Transverse colon (tissue), 4 donors: ENCODE measurements at places on chromosomes 5 and 9. TPM values are rescaled to one million over a fixed set of nuclear protein-coding genes. Genes with fewer than 3 reads are reported as not detected.

The C9orf152 gene
- 13.7 TPM for total RNA-seq

The NCBP1 gene
- 40.4 TPM for total RNA-seq

The FREM1 gene
- total RNA-seq: 2.2 TPM

The SEMA5A gene
- total RNA-seq: 15.0 TPM

The CARTPT gene
- total RNA-seq: not detected

The C9 gene
- total RNA-seq: not detected

The PRRX2 gene
- total RNA-seq: 0.41 TPM

The CEMIP2 gene
- total RNA-seq: 352 TPM

The GRIN3A gene
- total RNA-seq: not detected

The SLC9A3 gene
- 4.8 TPM for total RNA-seq

The NUTM2G gene
- not detected for total RNA-seq

The GRM6 gene
- not detected for total RNA-seq

DNA sequence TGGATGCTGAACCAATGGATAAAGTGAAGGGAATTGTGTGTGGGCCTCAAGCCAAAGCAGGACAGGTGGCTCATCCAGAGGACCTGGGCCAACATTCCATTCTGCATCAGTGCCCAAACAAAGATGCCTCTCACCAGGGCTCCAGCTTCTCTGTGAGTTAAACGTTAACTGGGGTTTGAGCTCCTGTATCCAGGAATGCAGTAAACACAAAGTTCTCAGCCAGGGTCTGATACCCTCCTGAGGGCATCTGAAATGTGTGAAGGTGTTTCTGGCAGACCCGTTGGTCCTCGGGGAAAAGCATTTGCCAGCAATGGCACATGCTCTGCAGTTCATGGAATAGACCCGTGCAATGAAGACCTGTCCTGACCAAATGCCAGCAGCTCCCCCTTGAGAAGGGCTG, 33.9 kb upstream of the AOPEP start:
- DNase-seq: no peak

DNA sequence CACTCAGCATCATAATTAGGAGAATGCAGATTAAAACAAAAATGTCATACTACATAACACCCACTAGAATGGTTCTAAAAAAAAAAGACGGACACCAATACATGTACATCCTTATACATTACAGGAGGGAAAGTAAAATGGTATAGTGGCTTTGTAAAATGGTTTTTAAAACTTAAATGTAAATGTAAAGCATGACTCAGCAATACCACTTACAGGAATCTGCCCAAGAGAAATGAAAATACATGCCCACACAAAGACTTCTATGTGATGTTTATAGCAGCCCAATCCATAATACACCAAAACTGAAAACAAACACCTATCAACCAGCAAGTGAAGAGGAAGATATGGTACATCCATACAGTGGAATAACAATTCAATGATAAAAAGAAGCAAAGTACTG, 939.1 kb upstream of the ACO1 start:
- DNase-seq: no peak

DNA sequence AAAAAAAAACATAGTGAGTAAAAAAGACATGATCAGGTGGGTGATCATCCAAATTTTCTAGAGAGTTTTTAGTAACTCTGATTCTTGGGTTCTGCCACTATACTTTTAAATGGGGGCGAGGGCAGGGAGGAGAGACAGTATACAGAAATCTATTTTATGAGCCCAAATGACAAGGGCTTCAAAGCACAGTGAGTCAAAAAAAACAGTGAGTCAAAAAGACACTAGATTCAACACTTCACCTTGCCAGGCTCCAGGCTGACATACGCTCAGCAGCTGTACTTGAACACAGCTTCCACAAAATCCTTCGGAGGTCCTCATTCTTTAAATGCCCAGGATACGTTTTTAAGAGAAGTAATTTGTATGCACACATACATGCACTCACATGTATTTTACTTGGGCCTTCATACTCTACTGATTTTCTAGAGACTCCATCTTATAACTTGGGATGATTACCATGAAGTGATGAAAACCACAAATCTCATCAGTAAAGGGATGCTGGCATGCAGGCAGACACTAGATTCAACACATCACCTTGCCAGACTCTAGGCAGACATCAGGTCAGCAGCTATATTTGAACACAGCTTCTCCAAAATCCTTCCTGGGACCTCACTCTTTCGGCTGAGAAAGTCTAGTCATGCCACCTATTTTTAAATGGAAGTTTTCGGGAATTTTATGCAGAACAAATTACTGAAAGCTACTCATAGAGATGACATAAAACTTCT, 28.8 kb downstream of the NR3C1 start:
- no peak for DNase-seq

DNA sequence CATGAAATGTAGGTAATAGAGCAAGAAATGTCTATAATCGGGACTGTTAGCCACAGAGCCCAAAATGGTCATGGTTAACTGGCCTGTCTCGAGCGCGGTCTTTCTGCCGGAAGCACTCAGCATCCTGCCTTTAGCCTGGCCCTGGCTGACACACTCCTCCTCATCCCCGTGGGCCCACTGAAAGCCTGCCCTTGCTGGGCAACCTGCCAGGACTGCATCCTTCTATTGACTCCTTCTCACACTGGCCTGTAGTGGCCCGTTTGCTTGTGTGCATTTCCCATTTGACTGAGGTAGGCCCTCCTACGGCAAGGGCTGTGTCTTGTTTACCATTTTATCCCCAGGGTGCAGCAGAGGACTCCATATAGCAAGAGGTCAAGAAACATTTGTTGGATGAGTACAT, 215.7 kb downstream of the ATPSCKMT start:
- DNase-seq: no peak

- peak; percentile 50 for DNase-seq
These were observed 85.0 kb downstream of the STK10 start for GRCh38 chr5:172102913-172103626.

DNA sequence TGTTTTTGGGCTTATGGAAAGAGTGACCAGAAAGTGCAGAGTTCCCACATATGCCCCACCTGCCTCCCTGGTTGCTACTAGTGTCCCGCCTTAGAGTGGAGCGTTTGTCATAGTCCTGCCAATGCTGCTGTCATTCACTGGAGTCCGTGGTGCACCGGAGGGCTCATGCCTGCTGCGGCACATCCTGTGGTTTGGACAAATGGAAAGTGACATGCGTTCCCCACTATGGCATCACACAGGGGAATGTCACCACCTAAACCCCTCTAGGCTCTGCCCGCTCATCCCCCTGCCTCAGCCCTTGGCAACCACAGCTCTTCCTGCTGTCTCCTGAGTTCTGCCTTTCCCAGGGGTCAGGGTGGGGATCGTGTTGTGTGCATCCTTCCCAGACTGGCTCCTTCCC, 29.2 kb downstream of the IRX4 start:
- DNase-seq: no peak

DNA sequence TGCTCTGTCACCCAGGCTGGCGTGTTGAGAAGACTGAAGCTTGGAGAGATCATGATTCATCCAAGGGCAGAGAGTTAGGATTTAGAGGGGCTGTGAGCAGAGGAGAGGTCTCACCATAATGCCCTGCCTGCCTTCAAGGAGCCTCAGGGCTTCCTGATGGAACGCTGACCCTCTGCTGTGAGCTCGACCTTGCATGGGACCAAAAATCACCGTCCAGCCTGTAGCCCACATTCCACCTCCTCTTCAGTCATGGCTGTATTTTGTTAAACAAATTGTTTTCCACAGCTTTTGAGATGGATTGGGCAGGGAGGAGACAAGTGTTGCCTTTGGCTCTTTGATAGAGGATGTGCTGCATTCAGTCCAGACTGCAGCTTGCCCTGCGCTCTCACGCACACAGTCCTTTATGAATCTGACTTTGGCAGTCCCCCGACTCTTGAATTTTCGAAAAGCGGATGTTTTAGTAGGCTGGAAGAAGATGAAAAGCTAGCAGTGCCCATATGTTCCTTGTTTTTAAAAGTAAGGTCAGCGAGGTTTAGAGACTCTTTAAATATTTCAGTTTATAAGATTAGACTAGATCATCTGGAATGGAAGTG, 79.5 kb downstream of the MVB12B start:
- no peak for DNase-seq

- DNase-seq: no peak
These were observed 127.0 kb downstream of the MAN2A1 start for GRCh38 chr5:109816732-109817131.

DNA sequence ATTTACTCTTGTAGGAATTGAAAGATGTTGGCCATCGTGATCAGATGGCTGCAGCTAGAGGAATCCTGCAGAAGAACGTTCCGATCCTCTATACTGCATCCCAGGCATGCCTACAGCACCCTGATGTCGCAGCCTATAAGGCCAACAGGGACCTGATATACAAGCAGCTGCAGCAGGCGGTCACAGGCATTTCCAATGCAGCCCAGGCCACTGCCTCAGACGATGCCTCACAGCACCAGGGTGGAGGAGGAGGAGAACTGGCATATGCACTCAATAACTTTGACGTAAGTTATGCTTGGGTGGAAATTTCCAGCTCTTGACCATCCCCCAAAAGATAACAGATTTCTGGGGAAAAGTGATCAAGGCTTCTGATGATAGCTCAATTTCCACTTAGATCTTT, 50.6 kb downstream of the LRRTM2 start:
- DNase-seq: no peak

GRCh38 chr5:1551426-1552301, 27.9 kb upstream of the LPCAT1 start:
- DNase-seq: no peak

DNA sequence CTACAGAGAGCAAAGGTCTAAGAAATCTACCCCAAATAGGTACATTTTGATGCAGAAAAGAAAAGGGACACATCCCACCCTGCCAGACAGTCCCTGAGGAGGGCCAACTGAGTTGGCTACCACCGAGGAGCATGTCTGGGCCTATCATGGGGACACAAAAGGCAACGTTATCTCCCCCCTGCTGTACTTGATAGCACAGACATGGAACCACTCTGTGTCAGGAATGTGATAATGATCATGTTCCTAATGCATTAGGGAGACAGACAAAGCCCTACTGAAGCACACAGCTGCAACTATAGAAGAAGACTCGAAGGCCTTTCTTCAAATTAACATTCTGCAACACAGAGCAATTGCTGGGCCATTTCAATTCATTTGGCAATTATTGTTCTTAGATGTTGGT, 84.5 kb downstream of the ENC1 start:
- no peak for DNase-seq

DNA sequence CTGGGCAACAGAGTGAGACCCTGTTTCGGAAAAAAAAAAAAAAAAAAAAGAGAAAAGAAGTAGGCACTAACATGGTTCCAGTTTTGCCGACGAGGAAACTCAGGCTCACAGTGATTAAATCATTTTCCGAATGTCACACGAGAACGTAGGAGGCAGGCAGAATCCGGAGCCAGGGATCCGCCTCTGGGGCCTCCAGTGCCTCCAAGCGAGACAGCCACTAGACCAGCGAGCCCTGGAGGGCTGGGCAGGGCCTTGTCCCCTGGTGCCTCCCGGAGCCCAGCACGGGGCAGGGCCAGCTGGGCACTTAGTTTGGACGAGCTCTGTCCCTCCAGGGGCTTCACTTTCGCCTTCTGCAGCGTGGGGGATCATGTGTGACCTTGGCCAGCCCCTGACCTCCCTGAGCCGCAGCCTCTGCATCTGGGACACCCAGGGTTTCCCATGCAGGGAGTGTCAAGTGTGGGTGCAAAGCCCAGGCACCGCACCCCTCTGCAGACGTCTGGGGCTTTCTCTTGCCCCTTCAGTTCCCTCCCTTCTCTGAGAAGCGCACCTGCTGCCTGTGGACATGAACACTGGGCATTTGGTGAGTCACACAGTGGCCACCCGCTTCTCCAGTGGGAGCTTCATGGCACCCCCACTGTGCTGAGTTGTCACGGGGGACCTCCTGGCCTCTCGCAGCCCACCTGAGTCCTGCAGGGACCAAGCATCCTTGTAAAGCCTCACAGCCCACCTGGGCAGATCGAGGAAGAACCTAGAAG, 80.3 kb downstream of the RXRA start:
- no peak for DNase-seq

GRCh38 chr5:107878661-107879060, 207.9 kb upstream of the EFNA5 start:
- no peak for DNase-seq

DNA sequence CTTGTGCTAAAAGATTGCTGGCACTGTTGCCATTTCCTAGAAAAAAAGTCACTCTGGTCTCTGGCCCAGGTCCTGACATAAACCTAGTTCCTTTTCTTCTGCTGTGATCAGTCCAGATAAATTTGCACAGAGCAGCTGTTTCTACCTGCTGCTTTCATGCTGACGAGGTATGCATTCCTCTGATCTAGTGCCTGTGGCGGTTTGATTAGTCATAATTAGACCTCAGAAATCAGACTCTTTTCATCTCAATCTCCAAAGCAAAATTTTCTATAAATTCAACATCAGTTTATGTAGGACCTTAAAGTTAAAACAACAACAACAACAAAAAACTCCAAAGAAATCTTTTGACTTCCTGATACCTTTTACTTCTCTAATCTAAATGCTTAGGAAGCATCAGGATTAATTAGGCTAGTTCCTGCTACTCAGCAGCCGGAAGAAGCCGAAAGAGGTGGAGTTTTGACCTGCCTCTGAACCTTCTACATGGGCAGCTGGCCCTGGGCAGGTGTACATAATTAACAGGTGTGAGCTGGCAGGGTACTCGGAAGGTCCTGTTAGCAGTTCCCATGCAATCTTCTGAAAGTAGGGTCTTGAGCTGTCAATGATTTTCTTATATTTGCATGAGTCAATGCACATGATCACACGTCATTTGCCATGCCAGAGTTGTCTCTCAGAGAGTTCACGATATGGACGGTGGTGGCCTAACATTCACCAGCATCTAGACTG, 83.3 kb upstream of the CCDC112 start:
- DNase-seq: peak; percentile 32

GRCh38 chr5:162325143-162325727, 257.7 kb downstream of the GABRG2 start:
- no peak for DNase-seq

- DNase-seq: no peak
These were observed 9.9 kb upstream of the IQGAP2 start for GRCh38 chr5:76393035-76393680.

DNA sequence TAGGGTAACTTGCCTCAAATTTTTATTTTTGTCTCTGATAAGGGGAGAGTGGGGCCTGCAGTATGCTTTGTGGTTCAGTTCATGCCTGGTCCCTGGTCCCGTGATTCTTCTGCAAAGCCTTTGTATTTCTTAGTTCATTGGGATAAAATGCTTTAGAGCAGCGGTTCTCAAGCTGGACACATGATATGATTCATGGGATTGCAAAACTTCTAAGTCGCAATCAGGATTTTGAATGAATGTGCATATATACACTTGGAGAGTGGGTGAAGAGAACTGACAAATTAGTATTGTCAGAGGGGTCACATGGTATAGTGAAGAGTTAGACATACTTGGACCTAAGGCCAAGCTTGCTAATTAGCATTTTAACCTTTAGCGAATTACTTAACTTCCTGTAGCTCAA, 265.4 kb upstream of the KLF9 start:
- DNase-seq: no peak
